ENCODE measurements at places on chromosomes 2 and 18.

- DNase-seq = no peak
Measured at GRCh38 chr18:57754577-57755338, 48.4 kb downstream of the ATP8B1 start.

- no peak for DNase-seq
Measured at GRCh38 chr2:159933727-159934049, 128.7 kb downstream of the PLA2R1 start.

DNA sequence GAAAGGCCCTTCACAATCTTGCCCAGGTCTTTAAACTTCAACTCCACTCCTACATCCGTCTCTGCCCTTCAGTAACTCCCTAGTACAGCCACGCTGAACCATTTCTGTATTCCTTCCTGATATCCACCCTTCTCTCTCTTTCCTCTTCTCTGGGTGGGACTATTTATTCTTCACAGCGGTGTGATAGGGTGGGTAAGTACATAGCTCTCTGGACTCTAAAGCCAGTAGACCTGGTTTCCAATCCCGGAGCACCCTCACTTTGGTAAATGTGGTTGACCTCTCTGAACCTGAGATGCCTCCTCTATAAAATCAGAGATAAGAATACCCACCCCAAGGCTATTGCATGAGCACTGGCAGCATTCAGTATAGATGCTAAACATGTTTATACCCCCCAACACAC lies 86.7 kb downstream of the ATL2 start:
- no peak for DNase-seq

GRCh38 chr2:176122052-176122682 lies 352 bp upstream of the HOXD9 start:
- peak; percentile 25 for DNase-seq

GRCh38 chr2:28178946-28179345 lies 213.7 kb upstream of the FOSL2 start:
- DNase-seq = no peak

GRCh38 chr2:134154246-134154645 lies 99.6 kb upstream of the MGAT5 start:
- DNase-seq = no peak

GRCh38 chr2:138997856-138998517 lies 217.8 kb upstream of the NXPH2 start:
- no peak for DNase-seq

GRCh38 chr2:31235504-31235902 lies 1.6 kb downstream of the EHD3 start:
- DNase-seq = peak; percentile 21

DNA sequence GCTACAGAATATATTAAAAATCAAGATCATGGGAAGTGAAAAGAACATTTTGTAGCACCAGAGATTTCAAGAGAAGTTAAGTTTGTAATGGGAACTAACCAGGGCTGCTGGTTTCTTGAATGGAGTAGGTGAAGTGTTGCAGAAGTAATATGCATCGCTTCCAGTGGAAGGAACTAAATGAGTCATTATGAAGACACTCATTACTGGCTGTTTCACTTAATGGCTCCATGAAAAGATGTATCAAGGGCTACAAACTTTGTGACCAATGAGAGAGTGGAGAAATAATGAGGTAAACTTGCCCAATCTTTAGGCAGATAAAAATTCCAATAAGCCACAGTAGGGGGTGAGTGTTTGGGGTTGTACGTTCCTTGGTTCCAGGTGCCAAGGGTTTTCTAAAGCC lies 380.4 kb upstream of the POU3F3 start:
- DNase-seq = no peak

DNA sequence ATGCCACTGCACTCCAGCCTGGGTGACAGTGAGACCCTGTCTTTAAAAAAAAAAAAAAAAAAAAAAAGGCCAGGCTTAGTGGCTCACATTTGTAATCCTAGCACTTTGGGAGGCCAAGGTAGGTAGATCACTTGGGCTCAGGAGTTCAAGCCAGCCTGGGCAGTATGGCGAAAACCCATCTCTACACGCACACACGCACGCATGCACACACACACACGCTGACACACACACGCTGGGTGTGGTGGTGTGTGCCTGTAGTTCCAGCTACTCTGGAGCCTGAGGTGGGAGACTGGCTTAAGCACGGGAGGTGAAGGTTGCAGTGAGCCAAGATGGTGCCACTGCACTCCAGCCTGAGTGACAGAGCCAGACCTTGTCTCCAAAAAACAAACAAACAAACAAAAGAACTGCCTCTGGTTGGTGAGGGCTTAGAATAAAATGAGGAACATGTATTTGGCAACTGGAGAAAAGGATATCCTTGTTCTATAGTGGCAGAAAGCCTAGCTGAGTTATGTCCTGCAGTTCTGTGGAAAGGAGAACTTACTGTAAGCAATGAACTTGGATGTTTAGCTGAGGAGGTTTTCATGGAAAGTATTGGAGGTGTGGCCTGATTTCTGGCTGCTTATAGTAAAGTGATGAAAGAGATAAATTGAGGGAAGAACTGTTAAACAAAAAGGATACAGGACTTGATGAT lies 34.0 kb downstream of the HAT1 start:
- peak; percentile 3 for DNase-seq

DNA sequence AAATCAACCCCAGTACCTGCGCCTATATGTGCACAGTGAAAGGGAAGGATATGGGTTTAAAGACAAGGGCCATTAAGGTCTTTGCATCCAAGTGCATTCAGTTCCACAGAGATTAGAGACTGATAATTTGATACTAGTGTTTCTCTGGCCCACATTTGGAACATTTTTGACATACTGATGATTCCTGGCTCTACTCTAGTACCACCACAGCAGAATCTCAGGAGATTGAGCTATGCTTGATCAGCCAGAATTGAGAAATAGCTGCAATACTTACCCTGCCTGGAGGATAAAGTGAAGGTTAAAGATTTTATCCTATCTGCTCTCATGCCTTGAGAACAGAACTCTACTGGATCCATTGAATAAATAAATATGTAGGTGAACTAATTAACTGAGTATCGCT lies 1267.8 kb downstream of the SUCLG1 start:
- no peak for DNase-seq

DNA sequence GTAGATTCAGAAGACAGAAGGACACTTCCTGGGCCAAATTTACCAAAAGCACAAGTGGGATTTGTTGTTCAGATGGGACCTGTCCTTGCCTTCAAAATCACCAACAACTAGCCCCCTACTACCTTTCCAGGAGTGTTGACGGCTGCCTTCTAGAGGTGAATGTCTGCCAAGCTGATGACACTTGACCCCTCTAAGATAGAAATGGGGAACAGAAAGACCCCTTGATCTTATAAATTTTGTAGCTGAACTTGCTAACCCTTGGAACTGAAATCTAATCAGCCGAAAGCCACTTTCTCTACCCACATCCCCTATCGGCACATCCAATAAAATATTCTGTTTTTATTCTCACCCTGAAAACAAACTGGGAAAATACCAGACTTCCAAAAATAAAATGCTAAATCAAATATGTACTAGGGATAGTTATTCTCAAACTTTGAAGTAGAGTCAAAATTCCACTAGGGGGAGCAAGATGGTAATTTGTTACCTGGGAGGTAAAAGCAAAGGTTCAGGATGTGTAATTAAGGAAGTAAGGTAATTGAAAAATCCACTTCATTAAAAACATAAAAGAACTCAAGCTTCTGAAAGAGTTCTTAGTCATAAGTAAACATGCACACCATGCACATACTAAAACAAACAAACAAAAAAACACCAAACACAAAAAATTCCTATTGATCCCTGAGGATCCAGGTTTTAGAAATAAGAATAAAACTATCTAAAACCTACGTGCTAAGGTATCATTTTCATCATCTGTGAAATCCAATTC lies 119.2 kb downstream of the ANKRD44 start:
- peak; percentile 66 for DNase-seq

GRCh38 chr2:60555066-60555782 lies 1.8 kb upstream of the BCL11A start:
- peak; percentile 89 for DNase-seq

- peak; percentile 63 for DNase-seq
Measured at GRCh38 chr2:105114551-105114950, 76.7 kb downstream of the MRPS9 start.

DNA sequence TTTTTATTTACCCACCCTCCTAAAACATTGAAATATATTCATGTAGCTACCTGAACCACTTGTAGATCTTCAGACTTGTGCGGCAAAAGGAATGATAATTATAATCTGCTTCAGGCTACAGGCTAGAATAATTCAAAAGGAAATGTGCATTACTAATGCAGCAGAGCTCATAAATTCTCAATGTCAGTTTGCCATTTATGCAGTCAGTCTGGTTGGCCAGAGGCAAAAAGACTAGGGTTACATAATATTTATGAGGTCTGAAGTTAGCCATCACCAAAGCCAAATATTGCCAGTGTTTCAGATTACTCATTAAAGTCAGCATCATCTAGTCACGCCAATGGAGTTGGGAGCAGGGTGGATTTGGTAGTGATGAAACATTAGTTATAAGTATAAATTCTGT lies 38.9 kb downstream of the METAP1D start:
- DNase-seq = no peak

- DNase-seq = no peak
Measured at GRCh38 chr18:44697315-44697714, 16.6 kb downstream of the SETBP1 start.

GRCh38 chr2:165623783-165624469 lies 154.4 kb downstream of the CSRNP3 start:
- DNase-seq = no peak

DNA sequence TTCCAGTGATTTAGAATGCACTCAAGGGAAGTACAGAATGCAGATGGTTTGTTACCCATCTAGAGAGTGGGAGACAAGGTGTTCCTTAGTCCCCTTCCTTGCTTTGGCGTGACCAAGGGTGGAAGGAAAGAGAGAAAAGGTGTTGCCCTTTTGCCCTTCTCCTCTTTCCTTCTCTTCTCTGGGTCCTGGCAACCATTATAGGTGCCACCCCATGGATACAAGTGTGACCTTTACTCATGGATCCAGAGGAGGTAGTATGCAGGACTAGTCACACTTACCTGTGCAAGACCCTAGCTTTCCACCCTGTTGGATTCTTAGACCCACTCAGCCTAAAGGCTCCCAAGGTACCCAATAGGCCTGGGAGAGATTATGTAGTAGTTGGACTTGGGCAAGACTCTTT lies 11.6 kb upstream of the RBFA start:
- DNase-seq = peak; percentile 62

DNA sequence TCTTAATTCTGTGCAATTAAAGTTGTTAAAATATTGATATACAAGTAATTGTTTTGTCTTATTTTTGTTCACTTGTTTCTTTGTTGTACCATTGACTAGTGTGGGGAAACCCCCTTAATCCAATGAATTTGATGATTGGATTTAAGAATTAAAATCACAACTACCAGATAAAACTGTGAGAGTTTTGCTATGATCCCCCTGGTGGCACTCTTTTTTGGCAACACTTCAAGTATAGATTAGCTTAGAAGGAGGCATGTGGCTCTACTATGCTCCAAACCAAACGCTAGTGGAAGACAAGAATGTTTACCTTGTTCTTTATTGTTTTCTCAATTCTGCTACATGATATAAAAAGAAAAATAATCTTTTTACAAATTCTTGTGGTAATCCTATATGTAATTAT lies 477.8 kb upstream of the ETAA1 start:
- DNase-seq = no peak

- DNase-seq = no peak
Measured at GRCh38 chr2:101496279-101496678, 21.4 kb upstream of the RFX8 start.

GRCh38 chr2:22981785-22982184 lies 403.2 kb upstream of the KLHL29 start:
- DNase-seq = no peak

- no peak for DNase-seq
Measured at GRCh38 chr2:100998235-100998573, 3.9 kb upstream of the RPL31 start.

DNA sequence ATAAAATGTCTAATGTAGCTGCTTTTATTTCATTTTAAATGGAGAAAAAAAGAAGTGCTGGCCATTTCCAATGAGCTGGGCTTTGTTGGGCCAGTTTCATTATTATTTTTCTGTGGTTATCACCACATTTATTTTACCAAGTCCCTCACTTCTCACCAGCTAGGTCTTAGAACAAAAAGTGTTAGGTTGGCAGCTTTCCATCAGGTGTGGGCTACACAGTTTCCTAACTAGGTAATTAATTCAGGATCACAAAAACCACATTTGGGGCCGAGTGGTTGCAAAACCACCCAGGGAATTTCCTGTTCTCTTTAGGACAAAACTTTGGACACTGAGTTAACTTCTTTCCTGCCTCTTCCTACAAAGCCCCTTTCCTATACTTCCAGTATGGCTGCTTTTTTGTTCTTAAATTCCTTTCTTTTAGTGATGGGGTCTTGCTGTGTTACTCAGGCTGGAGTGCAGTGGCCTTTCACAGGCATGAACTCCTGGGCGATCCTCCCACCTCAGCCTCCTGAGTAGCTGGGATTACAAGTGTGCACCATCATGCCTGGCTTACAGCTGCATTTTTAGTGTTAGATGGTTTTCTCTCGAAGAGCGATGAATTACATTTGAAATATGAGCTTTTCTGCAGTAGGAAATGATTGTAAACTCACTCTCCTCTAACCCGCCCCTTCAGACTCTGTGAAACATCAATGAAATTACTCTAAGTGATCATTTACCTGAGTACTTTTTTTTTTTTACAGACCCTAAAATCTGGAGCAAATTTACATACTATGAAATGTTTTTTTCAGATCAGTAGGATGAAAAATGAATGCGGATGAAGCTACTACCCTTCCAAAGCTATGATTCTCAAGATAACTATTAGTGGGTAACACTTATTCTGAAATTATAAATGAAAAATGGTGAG lies 2.6 kb upstream of the ZFP36L2 start:
- DNase-seq = peak; percentile 44

DNA sequence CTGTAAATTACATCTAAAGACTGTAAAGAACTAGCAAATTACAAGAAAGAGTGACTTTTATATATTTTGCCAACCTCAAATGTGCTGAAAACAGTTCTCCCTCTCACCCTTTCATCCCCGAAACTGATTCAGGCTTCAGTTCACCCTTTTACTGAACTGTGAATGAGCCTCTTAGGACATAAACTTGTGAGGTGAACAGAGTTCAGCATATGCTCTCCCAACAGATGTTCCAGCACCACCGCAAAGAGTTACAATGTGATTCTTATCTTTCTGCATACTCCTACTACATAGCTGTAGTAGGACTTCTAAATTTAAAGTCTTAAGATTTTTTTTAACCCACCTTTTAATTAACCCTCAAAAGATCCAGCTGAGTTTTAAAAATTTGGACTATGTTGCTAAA lies 1.2 kb upstream of the ZCCHC2 start:
- DNase-seq = peak; percentile 50

DNA sequence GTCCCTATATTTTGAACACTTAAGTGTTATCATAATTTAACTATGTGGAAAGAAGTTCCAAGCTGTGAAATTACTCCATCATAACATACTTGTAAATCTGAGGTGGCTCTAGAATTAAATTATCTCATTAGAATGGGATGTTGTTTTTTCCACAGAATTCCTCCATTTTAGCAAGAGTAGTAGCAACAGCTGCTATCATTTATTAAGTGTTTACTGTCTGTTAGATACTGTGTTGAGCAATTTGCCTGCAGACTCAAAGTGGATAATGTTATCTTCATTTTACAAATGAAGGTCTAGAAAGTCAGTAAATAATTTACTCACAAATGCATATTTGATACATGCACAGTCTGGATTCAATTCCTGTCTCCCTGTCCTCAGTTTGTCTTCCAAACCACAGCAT lies 504.8 kb upstream of the NRP2 start:
- DNase-seq = no peak

- DNase-seq = no peak
Measured at GRCh38 chr2:147364597-147364996, 480.2 kb upstream of the ACVR2A start.
